CD4-positive, alpha-beta T cell treated with Interleukin-1 beta for 1 hour (primary cell): ENCODE measurements at places on chromosomes 5 and 9.

GRCh38 chr5:170448221-170448620 lies 55.6 kb upstream of the KCNIP1 start:
- DNase-seq: no peak

GRCh38 chr5:126280343-126280742 lies 142.9 kb upstream of the GRAMD2B start:
- DNase-seq: no peak

GRCh38 chr9:123470121-123470782 lies 114.3 kb downstream of the CRB2 start:
- DNase-seq: no peak

DNA sequence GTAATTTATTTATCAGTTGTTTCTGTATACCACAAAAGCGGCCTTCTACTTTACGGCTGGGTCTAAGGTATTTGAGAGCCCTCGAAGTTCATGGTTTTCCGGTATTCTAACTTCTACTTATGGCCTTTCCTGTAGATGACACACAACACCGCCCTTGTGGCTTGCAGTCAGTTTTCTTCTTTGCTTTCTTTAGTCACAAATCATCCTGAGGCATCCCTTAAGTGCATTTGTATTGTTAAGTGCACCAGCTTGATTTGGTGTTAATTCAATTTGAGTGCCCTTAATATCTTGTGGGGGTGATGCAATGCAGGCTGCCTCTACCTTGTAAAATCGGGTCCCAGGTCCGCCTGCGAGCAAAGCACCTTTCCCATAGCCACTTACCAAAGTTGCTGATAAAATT lies 511.9 kb downstream of the CCDC171 start:
- DNase-seq: no peak

DNA sequence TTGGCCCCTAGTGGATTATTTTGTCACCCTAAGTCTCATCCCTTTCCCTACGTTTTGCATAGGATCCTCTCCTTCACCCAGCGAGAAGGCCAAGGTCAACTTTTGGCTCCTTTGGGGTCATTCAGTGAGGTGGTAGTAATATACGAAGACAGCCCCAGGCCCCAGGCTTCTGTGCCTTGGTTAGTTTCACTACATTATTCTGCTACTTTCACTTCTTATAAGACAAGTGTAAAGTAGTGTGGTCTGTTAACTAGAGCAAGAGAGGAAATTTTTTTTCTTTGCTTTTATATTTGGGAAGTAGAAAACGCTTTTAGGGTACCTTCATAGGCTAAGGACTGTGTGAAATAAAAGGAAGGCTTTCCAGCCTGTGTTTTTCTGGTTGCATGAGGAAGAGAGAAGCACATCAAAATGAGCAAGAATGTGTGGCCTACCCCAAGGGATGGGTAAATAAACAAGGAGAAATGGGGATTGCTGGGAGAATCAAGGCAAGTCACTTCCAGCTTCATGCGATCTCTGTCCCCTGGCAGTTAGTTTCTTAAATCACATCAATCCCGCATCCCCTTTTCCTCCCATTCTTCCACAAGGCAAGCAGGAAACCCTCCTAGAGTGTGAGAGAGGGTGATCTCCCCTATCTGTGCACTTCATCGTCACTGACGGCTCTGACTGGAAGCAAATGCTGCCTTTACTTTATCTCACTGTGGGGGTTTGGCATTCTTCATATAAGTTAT lies 677.0 kb upstream of the WWC1 start:
- DNase-seq: no peak

- no peak for DNase-seq
Observed at GRCh38 chr5:174843263-174844250, 119.2 kb downstream of the MSX2 start.

DNA sequence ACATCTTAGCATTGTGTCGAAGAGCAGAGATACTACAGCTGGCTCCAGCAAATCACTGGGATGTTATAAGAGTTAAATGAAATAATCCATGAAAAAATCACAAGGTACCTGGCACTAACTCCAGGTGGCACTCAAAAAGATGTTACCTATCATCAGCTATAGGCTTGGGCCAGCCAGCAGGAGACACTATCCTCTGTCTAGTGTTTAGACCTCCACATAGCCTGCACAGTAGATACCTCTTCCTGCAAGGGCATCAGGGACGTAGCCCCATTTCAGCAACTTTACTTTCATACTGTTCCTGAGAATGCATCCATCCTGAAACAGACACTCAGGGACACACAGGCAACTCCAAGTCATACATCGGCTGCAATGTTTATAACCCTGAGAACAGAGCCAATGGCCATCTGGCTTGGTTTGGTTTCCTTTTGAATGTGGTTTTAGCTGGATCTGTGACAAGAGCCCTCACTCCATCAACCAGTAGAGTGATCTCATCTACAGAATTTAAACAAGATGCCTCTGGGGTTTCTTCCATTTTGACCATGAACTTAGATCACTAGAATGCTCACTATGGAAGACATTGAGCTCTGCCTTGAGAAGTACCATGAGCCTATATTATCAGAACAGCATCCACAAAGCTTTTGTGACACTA lies 69.9 kb downstream of the TLE1 start:
- no peak for DNase-seq

GRCh38 chr9:127796225-127796813 lies 6.4 kb upstream of the FPGS start:
- DNase-seq: no peak

DNA sequence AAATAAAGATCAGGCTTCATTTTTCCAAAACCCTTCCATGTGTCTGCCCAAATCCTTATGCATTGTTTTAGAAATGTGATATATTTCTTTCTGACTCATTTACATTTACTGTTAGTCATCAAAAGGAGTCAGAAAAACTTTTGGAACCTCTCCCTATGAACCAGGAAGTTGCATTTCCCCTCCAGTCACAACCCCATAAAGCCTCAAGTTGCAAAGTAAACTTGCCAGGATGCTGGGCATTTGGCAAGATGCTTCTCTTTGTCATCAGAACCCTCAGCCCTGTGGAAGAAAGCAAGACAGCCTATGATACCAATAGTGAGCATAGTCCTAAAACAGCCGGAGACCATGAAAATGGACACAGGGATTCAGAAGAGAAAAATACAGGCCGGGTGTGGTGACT lies 84.2 kb downstream of the MUSK start:
- no peak for DNase-seq

DNA sequence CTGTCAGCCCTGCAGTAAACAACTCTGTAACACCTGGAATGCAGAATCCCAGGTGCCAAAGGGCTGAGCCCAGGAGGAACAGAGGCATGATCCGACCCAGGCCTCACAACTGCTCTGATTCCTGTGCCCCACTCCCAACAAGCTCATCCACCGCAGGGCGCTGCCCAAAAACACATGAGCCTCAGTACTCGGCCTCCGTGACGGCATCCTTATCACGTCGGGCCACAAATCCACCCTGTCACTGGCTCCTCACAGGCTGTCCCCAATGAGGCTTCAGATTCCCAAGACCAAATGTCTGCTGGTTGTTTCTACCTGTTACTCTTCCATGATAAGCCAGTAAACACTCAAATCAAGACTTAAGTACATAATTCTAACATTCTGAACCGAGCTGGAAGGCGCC lies 15.2 kb downstream of the QSOX2 start:
- no peak for DNase-seq

GRCh38 chr5:156421798-156422197 lies 94.8 kb downstream of the SGCD start:
- no peak for DNase-seq

GRCh38 chr5:107615299-107615817 lies 55.4 kb downstream of the EFNA5 start:
- no peak for DNase-seq

GRCh38 chr5:12870872-12871539 lies 966.8 kb upstream of the CTNND2 start:
- peak; percentile 11 for DNase-seq

DNA sequence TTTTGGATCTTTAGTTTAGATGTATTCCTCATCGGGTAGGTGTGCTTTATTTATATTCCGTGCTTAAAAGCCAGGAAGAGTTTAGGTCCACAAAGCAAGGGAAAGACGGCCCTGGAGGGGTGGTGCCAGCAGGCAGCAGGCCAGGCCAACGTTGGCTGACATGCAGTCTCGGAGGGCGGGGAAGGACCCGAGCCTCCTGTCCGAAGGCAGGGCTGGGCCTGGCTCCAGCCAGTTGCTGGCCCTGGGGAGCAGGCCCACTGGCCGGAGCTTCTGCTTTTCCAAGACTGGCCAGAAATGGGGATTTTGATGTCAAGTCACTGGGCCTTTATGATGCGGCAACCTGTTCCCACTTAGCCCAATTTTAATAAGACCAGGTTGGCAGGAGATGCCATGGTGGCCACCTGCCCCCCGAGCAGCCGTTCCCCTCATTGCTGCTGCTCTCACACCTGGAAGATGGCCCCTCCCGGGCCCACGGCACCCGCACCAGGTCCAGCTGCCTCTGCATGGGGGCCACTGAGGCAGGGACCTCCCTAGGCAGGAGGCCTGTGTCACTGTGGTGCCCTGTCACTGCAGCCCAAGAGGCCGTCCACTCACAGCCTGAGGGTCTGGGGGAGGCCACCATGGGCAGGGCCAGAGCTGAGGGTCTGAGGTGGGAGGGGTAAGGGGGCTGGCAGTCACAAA lies 23.2 kb downstream of the LPCAT1 start:
- DNase-seq: no peak

GRCh38 chr5:68247627-68248026 lies 32.1 kb downstream of the PIK3R1 start:
- DNase-seq: no peak

DNA sequence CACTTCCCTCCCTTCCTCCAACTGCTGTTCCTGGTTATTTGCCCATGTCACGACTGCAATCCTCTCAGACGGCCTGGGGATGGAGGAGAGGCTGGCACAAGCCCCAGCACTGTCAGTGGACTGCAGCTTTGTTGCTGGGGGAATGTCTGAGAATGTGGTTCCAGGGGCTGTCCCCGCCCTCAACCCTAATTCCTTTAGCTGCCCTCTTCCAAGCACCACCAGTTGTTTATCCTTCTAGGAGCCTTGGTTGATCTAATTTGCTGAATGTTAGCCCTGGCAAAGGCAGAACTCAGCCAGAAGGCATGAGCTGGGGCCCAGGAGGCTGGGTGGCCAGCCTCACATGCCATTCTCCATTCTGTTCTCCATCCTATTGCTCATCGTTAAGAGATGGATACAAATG lies 51.6 kb downstream of the ADAM19 start:
- no peak for DNase-seq

DNA sequence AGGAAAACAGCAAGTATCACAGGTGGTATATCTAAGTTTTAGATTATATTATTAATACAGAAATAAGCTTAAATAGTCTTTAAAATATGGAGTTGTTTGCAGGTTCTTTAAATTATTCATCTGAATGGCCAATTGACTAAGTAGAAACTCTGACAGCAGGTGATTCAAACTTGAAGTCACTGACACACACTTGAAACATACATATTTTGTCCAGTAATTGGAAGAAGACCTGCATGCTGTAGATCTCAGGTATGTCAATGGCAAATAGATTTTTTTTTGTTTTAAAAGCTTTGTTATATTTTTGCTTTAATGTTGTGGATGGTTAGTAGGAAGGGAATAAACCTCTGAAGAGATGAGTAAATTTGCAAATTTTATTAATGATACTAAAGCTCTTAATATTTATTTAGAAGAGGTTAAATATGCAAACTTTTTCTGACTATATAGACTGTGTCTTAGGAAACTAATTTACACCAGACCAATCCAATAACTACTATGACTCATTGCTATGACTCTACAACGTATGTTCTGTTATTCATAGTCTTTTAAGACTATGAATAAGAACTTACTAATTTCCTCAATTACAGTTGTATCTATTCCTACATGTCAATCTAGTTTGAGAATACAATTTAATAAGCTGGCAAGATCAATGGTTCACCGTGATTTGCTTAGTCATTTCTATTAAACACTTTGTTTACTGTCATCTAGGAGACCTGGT lies 53.9 kb upstream of the RORB start:
- no peak for DNase-seq

DNA sequence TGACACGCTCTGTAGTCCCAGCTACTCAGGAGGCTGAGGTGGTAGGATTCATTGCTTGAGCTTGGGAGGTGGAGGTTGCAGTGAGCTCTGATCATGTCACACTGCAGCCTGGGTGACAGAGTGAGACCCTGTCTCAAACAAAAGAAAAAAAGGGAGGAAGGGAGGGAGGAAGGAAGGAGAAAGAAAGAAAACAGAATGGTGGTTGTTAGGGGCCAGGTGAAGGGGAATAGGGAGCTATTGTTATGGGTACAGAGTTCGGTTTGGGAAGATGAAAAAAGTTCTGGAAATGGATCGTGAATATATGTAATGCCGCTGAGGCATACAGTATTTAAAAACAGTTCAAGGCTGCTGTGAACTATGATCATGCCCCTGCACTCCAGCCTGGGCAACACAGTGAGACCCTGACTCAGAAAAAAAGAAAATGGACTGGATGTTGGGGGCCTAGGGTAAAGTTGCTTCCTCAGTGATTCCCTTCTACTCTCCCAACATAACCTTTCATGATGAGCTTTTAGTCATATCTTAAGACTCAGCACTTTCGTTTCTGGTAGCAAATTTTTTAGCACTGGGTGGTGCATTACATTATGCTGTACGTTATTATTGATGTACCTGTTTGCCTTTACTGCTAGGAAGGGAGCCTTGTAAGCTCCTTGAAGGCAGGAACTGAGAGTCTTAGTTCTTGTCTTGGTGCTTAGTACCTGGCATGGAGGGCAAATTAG lies 4.0 kb downstream of the CTNNA1 start:
- no peak for DNase-seq

DNA sequence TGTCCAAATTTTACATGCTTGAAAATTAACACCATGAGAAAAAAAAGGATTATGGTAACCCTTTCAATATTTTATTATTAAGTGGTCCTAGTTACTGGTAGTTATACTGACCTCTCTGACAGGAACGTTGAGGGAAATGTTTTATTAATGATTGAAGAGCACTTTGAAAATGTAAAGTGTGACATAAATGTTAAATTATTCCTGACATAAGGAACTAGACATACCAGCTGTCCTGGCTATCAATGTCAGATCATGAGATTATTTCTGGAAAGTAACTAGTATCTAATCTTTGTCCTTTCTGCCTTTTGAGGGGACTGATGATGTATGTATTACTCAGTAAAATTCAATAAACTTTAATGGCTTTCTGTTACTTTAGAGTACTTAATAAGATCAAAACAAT lies 1538.5 kb upstream of the CDH6 start:
- no peak for DNase-seq

- DNase-seq: no peak
Observed at GRCh38 chr5:151431666-151432065, 15.7 kb upstream of the SLC36A1 start.

DNA sequence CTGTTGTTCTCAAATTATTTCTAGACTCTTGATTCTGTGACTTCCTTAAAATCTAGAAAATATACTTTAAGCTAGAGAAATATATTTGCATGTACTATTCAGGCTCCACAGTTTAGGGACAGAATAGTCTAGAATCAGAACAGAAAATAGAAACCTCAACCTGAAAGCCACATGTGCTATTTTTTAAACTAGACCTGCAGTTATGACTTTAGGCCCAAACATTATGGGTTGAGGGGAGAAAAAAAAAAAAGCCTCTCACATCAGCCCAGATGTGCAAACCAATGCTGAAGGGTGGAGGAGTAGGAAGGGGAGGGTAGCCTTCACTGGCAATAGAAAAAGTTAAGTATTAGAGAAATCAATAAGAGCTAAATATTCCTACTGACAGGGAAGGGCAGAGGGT lies 35.7 kb downstream of the ELL2 start:
- DNase-seq: no peak
